Muscle of leg (tissue), 16 donors: ENCODE measurements at places on chromosomes 16 and 17. TPM values are rescaled to one million over a fixed set of nuclear protein-coding genes. Genes with fewer than 3 reads are reported as not detected.

DDX42 gene
- 61.8 TPM for total RNA-seq

TBX6 gene
- total RNA-seq = 0.31 TPM

SCARF1 gene
- total RNA-seq = 7.6 TPM

ITGA2B gene
- 2.0 TPM for total RNA-seq

PLEKHH3 gene
- total RNA-seq = 44.1 TPM

MC1R gene
- total RNA-seq = 1.6 TPM

MRTFB gene
- total RNA-seq = 14.6 TPM

DNA sequence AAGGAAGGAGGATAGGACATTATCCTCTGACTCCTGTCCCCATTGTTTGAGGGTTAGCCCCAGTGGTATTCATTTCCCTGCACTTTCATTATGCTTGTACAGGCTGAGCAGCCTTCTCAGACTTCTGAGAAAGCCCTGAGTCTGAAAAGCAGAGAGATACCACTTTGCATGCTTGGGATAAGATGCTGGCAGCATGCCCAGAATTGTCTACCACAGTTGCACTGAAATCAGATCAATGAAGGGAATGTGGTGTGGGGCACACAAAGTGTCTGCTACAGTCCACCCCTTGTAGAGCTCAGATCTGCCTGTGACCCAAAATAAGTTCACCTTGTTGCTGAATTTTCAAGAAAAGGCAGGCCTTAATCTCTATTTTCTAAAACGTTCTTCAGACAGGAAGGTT, 160.6 kb downstream of the CCT6B start:
- DNase-seq = no peak
- no peaks in the 10 kb centered on the region for H3K27me3 ChIP-seq
- H3K4me3 ChIP-seq = no peak overlapping the region
- no peaks in the 10 kb centered on the region for H3K4me1 ChIP-seq
- no peaks in the 10 kb centered on the region for H3K36me3 ChIP-seq

GRCh38 chr17:75830164-75831031, 13.8 kb downstream of the UNC13D start:
- no peak overlapping the region for H3K4me3 ChIP-seq
- H3K4me1 ChIP-seq = peaks cover 69% of the 10 kb centered on the region
- no peak for DNase-seq

DNA sequence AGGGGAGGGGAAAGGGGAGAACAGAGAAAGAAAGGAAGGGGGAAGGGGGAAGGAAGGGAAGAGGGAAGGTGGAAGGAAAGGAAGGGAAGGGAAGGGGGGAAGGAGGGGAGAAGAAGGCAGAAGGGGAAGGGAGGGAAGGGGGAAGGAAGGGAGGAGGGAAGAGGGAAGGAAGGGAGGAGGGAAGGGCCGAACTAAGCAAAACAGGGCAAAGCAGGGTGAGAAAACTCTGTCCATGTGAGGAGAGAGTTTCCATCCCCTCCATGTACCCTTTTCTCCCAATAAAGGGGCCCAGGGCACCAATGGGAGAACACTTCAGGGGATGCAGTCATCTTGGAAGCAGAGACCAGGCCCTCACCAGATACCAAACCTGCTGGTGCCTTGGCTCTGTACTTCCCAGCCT, 256.8 kb upstream of the CDH5 start:
- no peak overlapping the region for H3K4me3 ChIP-seq
- H3K27ac ChIP-seq = no peak overlapping the region
- no peaks in the 10 kb centered on the region for H3K27me3 ChIP-seq
- H3K36me3 ChIP-seq = no peaks in the 10 kb centered on the region

- H3K4me3 ChIP-seq = no peak overlapping the region
- no peak overlapping the region for H3K27ac ChIP-seq
- H3K36me3 ChIP-seq = peaks cover 29% of the 10 kb centered on the region
- peaks cover 2% of the 10 kb centered on the region for H3K4me1 ChIP-seq
- H3K27me3 ChIP-seq = no peaks in the 10 kb centered on the region
- no peak for DNase-seq
These were observed 110.8 kb downstream of the FTO start for GRCh38 chr16:53814801-53815200.

GRCh38 chr17:7463372-7463846, 16.0 kb downstream of the ZBTB4 start:
- peaks cover 59% of the 10 kb centered on the region for H3K36me3 ChIP-seq
- H3K27ac ChIP-seq = no peak overlapping the region
- H3K4me3 ChIP-seq = no peak overlapping the region

- H3K27ac ChIP-seq = peak overlapping the region; percentile 80
- no peak for DNase-seq
- H3K4me1 ChIP-seq = peaks cover 28% of the 10 kb centered on the region
- H3K27me3 ChIP-seq = no peaks in the 10 kb centered on the region
- peaks cover 3% of the 10 kb centered on the region for H3K36me3 ChIP-seq
These were observed 15.0 kb downstream of the B9D1 start for GRCh38 chr17:19347323-19348080.

DNA sequence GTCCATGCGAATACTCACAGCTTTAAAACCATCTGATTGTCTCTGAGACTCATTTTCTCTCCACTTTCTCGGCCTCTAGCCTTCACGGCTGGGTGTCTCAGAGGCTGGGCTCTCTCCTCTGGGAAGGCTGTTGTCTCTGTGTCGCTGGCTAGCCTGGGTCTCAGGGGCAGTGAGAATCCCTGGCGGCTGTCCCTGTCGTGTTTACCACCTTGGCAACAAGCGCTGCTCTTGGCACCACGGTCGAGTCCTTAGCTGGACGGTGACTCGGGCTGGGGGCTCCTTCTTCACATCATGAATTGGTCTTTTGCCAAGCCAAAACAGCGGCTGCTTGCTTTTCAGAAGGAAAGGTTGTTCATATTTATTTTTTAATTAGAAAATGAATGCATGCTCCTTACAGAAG, 81.1 kb downstream of the MSI2 start:
- peaks cover 7% of the 10 kb centered on the region for H3K4me1 ChIP-seq
- H3K27me3 ChIP-seq = no peaks in the 10 kb centered on the region
- peak; percentile 28 for DNase-seq
- no peak overlapping the region for H3K27ac ChIP-seq
- H3K36me3 ChIP-seq = no peaks in the 10 kb centered on the region
- H3K4me3 ChIP-seq = no peak overlapping the region

- H3K36me3 ChIP-seq = no peaks in the 10 kb centered on the region
- no peak overlapping the region for H3K27ac ChIP-seq
- DNase-seq = peak; percentile 51
These were observed 30.3 kb downstream of the CACNA1H start for GRCh38 chr16:1182950-1183907.

DNA sequence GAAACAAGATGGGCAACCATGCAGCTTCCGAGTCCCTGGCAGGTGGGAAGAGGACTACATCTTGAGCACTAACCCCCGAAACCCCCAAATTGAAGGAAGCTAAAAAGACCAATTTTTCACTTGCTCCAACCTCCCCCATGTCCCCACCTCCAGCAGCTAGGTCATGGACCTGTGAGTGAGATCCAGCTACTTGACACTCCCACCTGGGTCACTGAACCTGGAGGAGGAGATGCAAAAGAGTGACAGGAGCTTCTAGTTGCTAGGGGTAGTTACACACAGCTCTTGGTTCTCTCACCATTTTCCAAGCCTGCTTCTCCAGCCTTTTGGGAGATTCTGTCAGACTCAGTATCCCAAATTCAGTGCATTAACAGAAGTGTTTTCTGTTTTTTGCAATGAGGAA, 11.2 kb downstream of the PDZD9 start:
- no peaks in the 10 kb centered on the region for H3K4me1 ChIP-seq
- no peaks in the 10 kb centered on the region for H3K27me3 ChIP-seq
- peaks cover 3% of the 10 kb centered on the region for H3K36me3 ChIP-seq
- H3K27ac ChIP-seq = no peak overlapping the region
- H3K4me3 ChIP-seq = no peak overlapping the region

DNA sequence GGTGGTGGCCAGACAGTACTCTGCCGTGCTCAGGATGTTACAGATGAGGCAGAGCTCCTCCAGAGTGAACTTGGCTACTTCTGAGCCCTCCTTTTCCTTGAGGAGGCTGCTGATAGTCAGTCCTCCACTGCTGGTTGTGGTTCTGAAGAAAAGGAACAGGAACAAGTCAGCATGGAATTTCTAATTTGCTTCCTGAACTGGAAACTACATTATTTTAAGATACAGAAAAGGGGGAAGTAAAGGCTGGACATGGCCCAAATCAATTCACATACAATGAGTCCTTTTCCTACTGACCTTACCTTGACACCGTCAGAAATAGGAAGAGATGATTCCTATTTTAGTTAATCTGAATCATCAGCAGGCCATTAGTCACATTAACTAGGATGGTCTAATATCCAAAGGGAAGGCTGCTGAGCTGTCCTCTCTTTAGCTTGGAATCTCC, 154.2 kb downstream of the VPS53 start:
- H3K27ac ChIP-seq = peak overlapping the region; percentile 89
- H3K4me1 ChIP-seq = peaks cover 17% of the 10 kb centered on the region
- peak; percentile 69 for DNase-seq
- H3K27me3 ChIP-seq = no peaks in the 10 kb centered on the region
- H3K36me3 ChIP-seq = peaks cover 31% of the 10 kb centered on the region

DNA sequence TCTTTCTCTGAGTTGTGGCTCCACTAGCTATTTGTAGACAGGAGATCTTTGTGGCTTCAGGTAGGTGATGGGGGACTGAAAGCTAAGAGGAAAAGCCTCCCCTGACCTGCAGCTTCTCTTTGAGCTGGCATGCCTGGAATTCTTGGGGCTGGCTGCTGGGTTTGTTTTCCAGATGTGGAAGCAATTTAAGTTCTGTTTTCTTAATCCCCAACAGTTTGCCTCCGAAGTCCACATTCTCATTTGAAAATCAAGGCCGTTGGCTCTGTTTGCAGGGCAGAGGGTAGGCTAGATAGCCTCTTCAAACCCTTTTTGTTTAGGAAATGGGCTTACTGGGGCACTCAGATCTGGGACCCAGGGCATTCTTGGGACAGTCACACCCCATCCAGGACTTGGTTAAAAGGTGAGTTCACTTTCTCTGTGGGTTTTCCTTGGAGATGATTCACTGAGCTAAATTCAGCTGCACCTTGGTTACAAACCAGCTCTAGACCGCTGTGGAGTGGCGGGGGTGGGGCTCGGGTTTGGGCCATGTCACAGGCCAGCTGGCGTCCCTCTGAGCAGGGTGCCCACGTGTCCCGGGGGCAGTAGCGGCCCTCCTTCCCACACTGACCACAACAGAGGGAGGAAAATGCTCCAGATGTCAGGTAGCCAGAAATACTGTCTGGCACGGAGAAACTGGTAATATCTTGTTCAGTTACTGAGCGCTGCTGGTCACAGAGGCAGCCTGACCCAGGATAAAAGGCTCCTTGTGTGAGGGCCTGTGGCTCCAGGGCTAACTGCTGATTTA, 108.5 kb downstream of the RAB11FIP4 start:
- H3K27ac ChIP-seq = peak overlapping the region; percentile 55
- DNase-seq = peak; percentile 68
- peaks cover 21% of the 10 kb centered on the region for H3K27me3 ChIP-seq
- no peak overlapping the region for H3K4me3 ChIP-seq
- H3K36me3 ChIP-seq = no peaks in the 10 kb centered on the region

DNA sequence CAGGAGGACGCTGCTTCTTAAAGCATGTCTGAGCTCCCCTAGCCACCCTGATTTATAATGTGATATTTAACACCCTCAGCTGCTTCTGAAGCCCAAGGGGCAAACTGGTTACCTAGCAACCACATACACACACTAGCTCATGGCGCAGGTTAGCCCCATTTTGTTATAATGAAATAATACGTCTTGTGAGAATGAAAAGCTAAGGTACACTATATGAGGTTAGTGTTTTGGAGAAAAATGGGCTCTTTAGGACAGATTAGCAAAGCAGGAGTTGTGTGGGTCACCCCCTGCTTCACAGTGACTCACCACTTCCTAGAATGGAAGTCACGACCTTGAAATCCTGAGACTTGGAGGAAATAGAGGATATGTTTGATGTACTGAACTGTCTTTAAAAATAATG, 404.8 kb upstream of the HSBP1 start:
- no peaks in the 10 kb centered on the region for H3K36me3 ChIP-seq
- peak; percentile 34 for DNase-seq
- H3K27me3 ChIP-seq = no peaks in the 10 kb centered on the region
- no peak overlapping the region for H3K4me3 ChIP-seq
- H3K4me1 ChIP-seq = no peaks in the 10 kb centered on the region

DNA sequence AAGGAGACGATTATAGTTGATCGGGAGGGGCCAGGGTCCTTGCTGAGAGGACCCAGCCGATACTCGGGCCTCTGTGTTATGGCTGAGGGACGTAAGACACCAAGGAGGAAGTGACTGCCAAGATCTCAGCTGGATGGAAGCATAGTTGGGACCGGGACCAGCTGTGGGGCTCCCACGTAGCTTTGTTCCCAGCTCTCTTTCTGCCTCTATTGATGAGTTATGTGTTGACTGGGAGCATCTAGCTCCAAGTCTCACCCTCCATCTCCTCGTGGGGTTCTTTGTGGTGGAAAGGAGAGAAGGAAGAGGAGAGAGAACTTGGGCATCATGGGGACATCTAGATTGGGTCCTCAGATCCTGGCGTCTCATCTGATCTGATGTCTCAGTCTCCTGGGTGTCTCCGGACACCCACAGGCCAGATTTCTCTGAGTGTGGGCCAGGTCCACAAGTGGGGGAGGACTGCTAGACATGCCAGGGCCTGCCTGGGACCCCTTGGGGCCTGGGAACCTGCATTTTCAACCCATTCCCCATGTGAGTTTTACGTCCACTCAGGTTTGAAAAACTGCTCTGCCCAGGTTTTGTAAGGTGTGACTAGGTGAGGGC, 1.0 kb downstream of the MGRN1 start:
- peak; percentile 79 for DNase-seq
- peaks cover 18% of the 10 kb centered on the region for H3K4me1 ChIP-seq
- peaks cover 9% of the 10 kb centered on the region for H3K36me3 ChIP-seq
- H3K4me3 ChIP-seq = peak overlapping the region; percentile 94
- H3K27me3 ChIP-seq = no peaks in the 10 kb centered on the region

DNA sequence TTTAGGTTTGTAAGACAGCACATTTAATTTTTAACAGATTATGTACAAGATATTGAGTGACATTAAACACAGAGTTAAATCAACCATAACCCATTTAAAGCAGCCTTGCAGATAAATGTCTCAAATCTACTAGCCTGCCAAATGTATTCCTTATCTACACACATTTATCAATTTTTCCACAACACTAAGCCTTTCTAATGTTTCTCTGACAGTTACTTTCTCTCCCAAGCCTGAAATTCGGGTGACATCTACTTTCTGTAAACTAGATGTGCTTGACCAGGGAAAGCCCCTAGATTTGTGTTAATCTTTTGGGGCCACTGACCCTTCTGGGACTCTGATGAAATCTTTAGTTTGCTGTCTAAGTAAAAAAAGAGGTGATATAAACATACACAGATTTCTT, 69.0 kb downstream of the CDH13 start:
- H3K4me3 ChIP-seq = no peak overlapping the region
- H3K27me3 ChIP-seq = no peaks in the 10 kb centered on the region
- peaks cover 8% of the 10 kb centered on the region for H3K4me1 ChIP-seq
- H3K36me3 ChIP-seq = no peaks in the 10 kb centered on the region
- H3K27ac ChIP-seq = no peak overlapping the region
- DNase-seq = no peak

DNA sequence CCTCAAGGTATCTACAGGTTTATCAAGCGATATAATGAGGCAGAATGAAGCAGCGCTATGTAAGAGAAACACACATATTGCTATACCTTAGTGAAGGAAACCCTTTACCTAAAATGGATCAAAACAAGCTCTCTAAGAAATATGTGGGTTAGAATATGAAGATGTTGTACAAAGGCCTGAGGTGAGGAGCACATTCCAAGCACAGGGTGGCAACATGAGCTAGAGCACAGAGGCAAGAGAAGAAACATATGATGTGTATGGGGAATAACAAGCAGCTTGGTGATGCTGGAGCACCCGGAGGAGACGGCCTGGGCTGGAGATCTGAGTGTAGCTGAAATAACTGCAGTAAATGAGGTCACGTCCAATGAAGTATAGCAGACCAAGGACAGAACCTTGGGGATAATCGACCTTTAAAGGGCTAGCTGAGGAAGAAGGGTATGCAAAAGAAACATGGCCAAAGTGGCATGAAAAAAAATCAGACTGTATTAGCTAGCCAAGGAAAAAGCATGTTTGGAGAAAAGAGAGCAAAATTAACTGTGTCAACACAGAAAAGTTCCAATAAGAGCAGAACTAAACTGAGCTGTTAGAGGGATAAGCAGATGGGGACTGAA, 44.0 kb downstream of the MARVELD3 start:
- H3K4me1 ChIP-seq = no peaks in the 10 kb centered on the region
- no peak overlapping the region for H3K27ac ChIP-seq
- no peak for DNase-seq
